ENCODE measurements at places on chromosomes 1 and 21.

GRCh38 chr1:167084757-167085156 lies 5.4 kb downstream of the GPA33 start:
- no peak for DNase-seq

DNA sequence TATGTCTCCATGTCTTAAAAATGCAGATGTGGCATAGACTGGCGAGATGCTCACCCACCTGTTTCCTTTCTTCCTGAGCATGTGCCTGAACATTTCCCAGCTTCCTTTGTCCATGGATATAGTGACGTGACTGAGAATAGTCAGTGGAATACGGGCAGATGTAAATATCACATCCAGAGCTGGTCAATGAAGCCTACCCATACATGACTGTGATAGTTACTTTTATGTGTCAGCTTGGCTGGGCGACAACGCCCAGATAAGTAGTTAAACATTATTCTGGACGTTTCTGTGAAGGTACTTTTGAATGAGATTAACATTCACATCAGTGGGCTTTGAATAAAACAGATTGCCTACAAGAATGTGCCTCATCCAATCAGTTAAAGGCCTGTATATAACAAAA lies 135.7 kb downstream of the RGS7 start:
- DNase-seq = no peak

- peak; percentile 15 for DNase-seq
Measured at GRCh38 chr1:6475381-6476133, 9.6 kb upstream of the TNFRSF25 start.

- DNase-seq = no peak
Measured at GRCh38 chr1:206713070-206713469, 28.4 kb downstream of the MAPKAPK2 start.

- no peak for DNase-seq
Measured at GRCh38 chr21:46431884-46432488, 26.7 kb upstream of the DIP2A start.

DNA sequence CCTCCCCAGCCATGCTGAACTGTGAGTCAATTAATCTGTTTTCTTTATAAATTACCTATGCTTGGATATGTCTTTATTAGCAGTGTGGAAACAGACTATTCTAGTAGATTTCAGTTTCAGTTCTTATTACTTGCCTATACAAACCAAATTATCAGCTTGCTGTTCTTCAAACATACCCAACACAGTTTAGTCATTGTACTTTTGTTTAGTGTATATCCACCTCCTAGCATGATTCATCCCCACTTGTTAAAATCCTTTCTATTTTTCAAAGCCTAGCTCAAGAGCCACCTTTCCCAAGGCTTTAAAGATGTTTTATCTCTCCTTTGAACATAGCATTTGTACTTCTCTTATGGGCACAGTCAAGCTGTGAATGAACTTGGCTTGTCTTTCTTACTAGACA lies 195.6 kb upstream of the ZRANB2 start:
- no peak for DNase-seq

DNA sequence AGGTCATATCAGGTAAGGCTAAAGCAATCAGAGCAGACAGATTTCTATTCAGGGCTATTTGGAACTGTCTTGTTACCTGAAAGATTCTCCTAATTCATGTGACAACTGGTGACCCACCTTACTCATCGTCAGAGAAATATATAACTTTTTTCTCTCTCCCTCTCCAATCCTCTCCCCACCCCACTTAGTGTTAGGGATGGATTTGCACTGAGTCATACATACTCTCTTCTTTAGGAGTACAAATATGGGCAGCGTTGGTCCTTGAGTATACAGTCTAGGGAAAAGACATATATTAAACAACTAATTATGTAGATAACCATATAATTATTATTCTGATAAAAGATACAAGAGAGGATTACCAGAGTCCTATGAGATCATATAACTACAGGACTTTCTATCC lies 246.3 kb downstream of the HHIPL2 start:
- no peak for DNase-seq

- DNase-seq = no peak
Measured at GRCh38 chr1:160062230-160062532, 7.8 kb downstream of the KCNJ10 start.

DNA sequence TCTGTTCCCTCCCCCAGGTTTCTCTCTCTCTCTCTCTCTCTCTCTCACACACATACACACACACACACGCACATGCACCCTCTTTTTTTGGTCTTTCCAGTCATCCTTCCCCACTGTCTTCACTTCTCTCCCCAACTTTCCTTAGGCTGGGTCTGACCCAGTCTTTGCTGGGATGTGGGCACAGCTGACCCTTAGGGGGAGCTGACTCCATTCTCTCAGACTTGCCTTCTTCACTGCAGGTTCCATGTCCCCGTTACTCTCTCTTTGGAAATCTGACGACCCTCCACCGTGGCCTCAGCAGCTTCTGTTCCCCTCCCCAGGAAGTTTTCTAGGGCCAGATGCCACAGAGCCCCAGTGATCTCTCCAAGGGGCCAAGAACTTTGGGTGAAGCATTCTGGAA lies 2.1 kb downstream of the DISP3 start:
- DNase-seq = no peak

DNA sequence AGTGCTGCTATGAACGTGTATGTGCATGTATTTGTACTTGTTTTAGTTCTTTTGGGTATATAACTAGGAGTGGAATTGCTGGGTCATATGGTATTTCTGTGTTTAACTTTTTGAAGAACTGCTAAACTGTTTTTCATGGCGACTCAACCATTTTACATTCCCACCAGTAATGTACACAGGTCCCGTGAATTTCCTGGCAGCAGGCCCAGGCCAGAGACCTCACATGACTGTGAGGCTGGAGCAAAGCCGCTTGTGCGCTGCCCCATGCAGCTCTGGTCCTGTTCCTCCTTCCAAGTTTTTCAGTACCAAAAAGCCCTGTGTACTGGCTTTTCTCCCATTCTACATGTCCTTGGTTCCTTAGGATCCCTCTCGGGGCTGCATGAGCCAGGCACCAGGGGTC lies 29.6 kb downstream of the ACOT11 start:
- no peak for DNase-seq

DNA sequence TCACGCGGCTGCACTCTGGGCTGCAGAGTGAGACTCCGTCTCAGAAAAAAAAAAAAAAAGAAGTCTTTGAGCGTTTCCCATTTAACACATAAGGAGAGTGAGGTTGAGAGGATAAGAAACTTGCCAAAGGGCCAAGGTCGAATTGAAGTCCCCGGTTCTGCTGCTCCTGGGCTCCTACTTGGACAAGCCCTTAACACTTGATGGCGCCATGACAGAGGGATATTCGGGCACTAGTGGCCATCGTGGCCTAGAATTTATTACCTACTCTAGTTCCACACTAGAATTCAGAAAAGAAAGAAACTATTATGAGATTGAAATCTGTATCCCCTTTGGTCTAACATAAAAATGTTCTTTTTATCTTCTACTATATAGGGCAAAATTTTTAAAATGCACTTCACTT lies 65.7 kb upstream of the NEK2 start:
- no peak for DNase-seq

GRCh38 chr1:37477198-37477931 lies 3.0 kb downstream of the ZC3H12A start:
- no peak for DNase-seq

- DNase-seq = no peak
Measured at GRCh38 chr1:204777591-204777990, 92.1 kb upstream of the LRRN2 start.

DNA sequence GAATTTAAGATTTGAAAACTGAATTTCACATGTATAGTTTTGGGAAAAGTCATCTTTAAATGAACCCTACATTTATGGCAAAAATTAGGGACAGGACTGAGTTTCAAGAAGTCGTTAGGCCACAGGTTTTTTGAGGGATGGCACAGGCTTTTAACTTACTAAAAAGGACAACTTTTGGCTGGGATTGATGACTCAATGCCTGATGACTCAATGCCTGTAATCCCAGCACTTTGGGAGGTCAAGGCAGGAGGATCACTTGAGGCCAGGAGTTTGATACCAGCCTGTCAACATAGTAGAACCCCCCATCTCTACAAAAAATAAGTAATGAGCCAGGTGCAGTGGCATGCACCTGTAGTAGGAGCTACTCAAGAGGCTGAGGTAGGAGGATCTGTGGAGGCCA lies 15.9 kb downstream of the UCK2 start:
- DNase-seq = no peak

DNA sequence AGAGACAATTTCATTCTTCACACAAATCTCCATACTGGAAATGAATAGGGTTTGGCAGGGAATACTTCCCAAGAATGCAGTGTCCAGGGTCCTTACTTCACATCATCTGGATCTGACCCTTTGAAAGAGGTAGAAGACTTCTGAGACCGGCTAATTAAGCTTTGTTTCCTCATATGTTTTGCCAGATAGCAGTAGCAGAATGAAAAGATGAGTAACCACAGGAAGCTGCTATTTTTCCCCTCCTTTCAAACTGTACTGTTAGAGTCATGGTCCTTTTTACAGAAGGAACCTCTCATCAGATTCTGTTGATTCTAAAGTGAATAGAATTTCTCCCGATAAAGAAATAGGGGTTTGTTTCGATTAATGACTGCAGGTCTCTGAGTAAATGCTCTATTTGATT lies 1.4 kb upstream of the OLFML3 start:
- DNase-seq = no peak

DNA sequence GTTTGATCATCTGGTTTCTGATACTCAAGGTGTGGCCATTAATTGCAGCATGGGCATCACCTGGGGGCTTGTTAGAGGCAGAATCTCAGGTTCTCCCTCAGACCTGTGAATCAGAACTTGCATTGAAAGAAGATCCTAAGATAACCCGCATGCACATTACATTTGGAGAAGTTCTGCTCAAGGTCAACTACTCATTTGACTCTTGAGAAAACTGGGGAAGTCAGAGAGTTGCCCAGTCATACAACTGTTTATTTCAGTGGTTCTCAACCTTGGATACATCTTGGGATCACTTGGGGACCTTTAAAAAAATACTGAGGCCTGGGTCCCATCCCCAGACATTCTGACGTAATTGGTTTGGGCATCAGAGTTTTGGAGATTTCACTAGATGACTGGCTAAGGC lies 30.5 kb downstream of the CAMTA1 start:
- DNase-seq = no peak

DNA sequence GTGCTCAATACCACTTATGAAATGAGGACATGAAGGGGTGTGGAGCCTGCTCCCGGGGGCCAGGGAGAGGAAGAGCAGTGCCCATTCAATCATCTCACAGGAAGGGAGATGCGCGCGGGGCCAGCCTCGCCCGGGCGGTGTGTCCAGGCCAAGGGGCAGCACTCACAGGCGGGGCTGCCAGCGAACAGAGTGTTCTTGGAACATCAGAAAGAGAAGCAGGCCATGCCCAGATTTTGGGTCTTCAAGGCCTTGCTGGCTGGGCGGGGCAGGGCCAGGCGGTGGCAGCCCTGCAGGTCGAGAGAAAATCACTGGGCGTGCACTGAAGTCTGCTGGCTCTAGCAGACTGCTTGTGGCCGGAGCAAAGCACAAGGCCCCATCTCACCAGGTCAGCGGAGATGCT lies 168.6 kb downstream of the PRDM16 start:
- DNase-seq = no peak

DNA sequence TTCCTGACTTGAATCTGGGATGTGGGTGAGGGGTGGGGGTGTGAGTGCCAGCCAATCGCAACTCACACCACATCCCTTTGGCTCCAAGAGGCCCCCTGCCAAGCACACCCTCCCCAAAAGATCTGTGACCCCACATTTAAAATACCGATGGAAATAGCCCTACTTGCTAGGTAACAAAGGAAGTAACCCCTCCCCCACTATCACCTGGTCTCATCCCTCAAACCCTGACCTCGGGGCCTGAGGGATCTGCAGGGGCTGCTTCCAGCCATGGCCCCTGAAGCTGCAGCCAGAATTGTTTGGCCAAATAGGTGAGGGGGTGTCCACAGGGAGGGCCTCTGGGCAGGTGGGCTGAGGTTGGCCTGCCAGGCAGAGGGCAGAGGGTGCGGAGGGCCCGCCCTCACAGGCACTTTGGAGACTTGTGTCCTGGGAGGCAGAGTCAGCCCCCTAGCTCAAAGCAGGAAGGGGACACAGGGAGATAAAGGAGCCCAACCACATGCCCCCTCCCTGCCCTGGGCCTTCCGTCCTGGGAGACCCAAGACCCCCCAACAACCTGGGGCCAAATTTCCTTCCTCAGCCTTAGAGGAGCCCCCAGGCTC lies 37.2 kb downstream of the SDC3 start:
- no peak for DNase-seq

DNA sequence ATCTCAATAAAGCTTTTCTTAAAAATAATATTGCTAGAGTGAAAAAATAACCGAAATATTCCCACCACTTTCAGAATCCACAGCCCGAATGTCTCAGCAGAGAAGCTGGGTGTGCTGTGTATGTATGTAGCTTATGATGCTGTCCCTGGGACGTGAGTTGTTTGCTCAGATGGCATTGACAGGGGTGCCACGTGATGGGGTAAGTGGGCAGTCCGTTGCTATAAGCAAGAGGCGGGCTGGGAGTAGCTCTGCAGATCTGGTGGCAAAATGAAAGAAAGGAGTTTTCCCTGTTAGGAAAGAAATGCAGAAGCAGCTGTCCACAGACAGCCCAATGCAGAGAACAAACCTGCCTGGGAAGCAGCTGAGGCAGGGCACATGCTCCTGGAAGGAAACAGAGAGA lies 3.8 kb upstream of the FAM20B start:
- DNase-seq = peak; percentile 91

DNA sequence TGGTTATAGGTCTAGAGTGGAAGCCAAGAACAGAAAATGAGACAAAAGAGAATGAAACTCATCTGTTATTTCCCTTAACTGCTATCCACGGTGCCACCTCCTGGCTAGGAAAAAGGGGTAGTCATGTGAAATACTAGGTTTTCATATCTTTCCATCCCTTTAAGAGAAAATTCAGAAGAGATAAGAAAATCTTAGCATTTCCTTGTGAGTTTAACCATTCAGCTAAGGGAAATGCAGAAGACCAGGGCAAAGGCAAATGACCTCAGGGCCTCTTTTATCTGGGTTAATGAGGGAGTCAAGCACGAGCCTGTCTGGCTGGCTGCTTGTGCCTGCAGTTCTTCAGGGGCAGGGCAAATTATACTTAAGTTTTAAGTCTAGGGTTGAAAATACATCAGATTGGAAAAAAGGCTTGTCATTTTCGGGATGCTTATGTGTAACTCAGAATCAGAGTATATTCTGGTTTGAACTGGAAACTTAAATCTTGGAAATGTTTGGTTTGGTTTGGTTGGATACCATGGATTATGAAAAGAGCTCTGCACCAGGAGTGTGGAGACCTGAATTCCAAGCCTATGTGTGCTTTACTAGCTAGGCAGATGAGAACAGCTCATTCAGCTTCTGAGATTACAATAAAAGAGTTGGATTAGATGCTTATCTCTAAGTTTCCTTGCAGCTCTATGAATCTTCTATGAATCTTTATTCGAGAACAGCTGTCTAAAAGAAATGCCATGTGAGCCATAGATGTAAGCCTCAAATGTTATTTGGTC lies 19.9 kb downstream of the NIBAN1 start:
- no peak for DNase-seq
